IPS-NIHi11 (cell line): ENCODE measurements at places on chromosomes 7 and 10.

DNA sequence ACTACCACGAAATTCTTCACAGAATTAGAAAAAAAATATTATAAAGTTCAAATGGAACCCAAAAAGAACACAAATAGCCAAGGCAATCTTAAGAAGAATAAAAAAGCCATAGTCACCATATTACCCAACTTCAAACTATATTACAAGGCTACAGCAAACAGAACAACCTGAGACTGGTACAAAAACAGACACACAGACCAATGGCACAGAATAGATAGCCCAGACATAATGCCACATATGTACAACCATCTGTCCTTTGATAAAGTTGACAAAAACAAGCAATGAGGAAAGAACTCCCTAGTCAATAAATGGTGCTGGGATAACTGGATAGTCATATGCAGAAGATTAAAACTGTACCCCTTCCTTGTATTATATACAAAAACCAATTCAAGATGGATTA, 808.5 kb upstream of the ZWINT start:
- no peak for DNase-seq

- no peak for DNase-seq
These were observed 204.0 kb upstream of the AOAH start for GRCh38 chr7:36928311-36928710.

DNA sequence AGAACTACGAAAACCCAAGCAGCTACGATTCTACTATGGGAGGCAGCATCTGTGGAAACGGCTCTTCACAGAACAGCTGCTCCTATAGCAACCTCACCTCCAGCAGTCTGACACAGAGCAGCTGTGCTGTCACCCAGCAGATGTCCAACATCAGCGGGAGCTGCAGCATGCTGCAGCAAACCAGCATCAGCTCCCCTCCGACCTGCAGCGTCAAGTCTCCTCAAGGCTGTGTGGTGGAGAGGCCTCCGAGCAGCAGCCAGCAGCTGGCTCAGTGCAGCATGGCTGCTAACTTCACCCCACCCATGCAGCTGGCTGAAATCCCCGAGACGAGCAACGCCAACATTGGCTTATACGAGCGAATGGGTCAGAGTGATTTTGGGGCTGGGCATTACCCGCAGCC, 81.6 kb upstream of the SAMD8 start:
- DNase-seq = no peak

DNA sequence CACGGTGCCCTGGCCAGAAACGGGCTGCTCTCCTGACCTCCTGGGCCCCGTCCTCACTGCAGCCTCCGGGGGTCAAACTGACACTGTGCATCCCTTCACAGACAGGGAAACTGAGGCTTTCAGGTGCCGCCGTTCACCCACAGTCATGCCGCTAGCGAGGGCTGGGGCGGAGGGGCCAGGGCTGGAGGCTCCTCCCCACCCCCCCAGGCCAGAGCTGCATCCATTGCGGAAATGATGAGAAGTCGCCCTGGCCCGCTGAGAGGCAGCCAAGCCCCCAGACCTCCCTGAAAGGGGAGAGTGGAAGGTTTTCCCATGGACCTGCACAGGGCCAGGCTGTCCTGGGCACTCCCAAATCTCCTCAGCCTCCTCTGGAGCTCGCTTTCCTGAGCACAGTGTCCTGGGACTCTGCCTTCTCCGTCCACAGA, 16.5 kb upstream of the INPP5A start:
- no peak for DNase-seq

- DNase-seq = no peak
These were observed 182.4 kb downstream of the ARHGAP21 start for GRCh38 chr10:24541239-24541753.

- no peak for DNase-seq
These were observed 65.8 kb upstream of the CHST15 start for GRCh38 chr10:124159153-124159552.

GRCh38 chr10:14678637-14679036, 96.1 kb downstream of the FAM107B start:
- DNase-seq = no peak

GRCh38 chr10:52312942-52313255, 1.2 kb upstream of the DKK1 start:
- DNase-seq = no peak

- DNase-seq = no peak
These were observed 46.9 kb upstream of the KDM7A start for GRCh38 chr7:140223515-140224221.

GRCh38 chr10:49798275-49798674, 36.2 kb upstream of the OGDHL start:
- DNase-seq = no peak

DNA sequence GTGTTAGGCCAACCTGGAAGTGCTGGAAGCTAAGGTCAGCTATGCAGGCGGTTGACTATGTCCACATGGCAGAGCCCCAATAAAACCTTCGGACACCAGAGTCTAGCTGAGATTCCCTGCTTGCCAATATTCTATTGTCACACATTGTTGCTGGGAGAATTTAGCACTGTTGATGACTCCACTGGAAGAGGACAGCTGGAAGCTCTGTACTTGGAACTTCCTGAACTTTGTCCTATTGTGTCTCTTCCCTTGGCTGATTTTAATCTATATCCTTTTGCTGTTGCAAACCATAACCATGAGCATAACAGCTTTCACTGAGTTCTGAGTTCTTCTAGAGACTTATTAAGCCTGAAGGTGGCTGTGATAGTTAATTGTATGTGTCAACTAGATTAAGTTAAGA, 12.0 kb downstream of the XRCC2 start:
- no peak for DNase-seq

GRCh38 chr7:1703871-1704810, 34.1 kb downstream of the ELFN1 start:
- no peak for DNase-seq

DNA sequence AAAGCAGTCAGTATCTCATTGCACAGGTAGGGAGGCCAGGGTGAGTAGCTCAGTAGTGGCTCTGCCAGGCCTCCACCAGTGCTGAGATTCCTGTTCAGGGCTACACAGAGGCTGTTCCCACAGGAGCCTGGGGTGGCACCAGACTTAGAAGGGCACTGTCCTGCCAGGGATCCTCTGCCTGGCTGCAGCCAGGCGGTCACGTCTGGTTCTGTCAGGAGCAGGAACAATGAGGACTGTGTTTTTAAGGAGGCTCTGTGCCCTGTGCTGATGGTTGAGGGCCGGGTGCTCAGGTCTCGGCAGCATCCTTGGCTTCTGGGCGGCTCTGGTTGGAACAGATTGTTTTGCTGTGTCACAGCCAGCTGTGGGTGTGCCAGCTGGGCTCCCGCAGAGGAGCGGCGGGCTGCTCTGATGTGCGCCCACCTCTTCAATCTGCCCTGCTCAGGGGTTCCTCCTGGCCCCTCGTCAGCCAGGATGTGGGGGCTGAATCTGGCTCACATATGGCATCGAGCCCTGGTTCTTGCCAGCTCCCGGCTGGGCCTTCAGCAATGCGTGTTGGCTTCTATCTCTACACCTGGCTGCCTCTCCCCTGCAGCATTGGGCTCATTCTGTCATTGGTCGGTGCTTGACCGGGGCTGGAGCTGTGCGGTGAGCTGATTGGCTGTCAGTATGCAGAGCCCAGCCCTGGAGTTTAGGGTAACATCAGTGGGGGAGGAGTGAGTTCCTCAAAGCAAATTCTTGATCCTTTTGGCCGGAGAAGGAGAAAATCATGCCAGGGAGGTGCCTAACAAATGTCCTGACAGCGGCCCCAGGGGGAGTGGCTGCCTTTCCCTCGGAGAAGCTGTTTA, 41.2 kb downstream of the TACR2 start:
- peak; percentile 99 for DNase-seq

- no peak for DNase-seq
These were observed 89.4 kb downstream of the CYTH3 start for GRCh38 chr7:6182993-6183392.

- DNase-seq = no peak
These were observed 2.6 kb downstream of the PRPF18 start for GRCh38 chr10:13589316-13589715.

DNA sequence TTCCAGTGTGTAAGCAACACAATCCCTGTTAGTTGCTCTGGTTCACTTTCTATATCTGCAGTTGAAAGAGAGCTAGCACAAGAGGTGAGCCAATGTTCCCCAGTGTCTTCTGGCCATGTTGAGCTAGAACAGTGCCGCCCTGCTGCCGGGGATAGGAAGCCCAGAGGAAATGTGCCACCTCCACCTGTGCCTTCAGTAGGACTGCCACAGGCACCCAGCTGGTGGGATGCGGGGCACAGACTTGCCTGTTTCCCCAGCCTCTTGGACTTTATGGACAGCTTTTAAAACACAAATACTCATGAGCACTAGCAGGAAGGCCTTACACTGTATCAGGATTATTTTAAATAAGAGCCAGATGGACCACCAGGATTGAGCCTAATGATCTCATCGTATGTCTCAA, 234.5 kb upstream of the COBL start:
- no peak for DNase-seq

DNA sequence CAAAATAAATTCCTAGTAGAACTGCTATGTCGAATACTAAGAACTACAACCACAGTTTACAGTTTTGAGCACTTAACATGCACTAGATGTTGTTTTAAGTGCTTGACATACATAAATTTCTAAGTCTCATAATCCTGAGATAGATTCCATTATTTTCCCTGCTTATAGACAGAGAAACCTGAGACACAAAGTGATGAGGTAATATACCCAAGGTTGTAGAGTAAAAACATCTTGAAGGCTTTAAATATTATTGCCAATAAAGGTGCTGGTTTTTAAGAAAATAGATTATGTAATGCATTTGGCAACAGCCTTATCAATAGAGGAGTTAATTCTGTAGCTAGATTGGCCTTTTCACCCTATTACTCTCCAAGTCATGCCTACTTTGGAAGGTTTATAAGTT, 48.2 kb downstream of the PLEKHA8 start:
- DNase-seq = no peak

- no peak for DNase-seq
These were observed 117.9 kb upstream of the KLF6 start for GRCh38 chr10:3902809-3903410.

DNA sequence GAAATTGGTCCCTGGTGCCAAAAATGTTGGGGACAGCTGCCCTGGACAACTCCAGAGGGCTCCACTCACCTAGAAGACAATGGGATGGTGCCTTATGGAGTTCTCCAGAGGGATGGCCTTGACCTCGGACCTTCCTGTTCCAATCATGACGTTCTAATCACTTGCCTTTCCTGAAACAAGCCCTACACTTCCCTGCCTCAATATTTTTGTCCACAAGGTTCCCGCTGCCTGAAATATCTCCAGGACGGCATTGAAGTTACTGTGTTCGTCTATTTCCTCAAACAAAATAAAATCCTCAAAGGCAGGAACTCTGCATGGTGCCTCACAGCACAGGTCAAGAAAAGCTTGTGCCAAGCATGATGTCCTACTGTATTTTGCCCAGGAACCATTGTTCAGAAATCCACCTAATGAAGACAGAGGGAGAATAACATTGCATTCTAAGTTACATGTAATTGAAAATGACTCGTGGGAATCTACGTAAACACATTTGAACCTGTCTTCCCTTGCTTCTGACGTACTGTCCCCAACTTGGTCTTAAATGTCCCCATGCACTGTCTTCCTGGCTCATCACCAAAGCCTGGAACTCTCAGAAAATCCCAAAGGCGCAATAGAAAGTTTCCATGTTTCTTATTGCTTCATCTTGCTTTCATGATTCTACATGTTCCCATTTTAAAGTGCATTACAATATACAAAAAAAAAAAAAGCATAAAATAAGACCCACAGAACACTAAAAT, 342.3 kb upstream of the NRP1 start:
- no peak for DNase-seq

GRCh38 chr7:38169847-38170246, 8.2 kb upstream of the STARD3NL start:
- no peak for DNase-seq

- no peak for DNase-seq
These were observed 52.8 kb downstream of the HHEX start for GRCh38 chr10:92742331-92743228.

- DNase-seq = no peak
These were observed 176.8 kb downstream of the WDR37 start for GRCh38 chr10:1233031-1233430.

- no peak for DNase-seq
These were observed 41.1 kb downstream of the SIRT1 start for GRCh38 chr10:67925449-67926005.

DNA sequence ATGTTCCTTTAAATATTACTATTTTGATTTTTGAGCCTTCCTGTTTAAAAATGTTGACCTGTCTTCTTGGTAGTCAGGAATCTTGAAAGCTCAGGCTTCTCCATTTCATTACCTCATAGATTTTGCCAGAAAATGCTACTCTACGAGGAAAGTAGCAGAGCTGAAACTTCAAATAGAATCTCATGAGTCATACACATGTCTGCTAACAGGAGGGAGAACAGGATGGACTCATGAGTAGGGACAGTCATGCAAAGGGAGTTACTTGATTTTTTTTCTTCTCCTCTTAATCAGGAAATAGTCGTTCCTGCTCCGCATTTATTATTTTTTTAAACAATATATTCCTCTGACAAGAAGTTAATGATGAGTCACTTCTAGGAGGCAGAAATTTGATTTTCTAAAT, 37.0 kb upstream of the MINDY3 start:
- DNase-seq = no peak

GRCh38 chr7:23293500-23294073, 5.6 kb upstream of the MALSU1 start:
- no peak for DNase-seq

DNA sequence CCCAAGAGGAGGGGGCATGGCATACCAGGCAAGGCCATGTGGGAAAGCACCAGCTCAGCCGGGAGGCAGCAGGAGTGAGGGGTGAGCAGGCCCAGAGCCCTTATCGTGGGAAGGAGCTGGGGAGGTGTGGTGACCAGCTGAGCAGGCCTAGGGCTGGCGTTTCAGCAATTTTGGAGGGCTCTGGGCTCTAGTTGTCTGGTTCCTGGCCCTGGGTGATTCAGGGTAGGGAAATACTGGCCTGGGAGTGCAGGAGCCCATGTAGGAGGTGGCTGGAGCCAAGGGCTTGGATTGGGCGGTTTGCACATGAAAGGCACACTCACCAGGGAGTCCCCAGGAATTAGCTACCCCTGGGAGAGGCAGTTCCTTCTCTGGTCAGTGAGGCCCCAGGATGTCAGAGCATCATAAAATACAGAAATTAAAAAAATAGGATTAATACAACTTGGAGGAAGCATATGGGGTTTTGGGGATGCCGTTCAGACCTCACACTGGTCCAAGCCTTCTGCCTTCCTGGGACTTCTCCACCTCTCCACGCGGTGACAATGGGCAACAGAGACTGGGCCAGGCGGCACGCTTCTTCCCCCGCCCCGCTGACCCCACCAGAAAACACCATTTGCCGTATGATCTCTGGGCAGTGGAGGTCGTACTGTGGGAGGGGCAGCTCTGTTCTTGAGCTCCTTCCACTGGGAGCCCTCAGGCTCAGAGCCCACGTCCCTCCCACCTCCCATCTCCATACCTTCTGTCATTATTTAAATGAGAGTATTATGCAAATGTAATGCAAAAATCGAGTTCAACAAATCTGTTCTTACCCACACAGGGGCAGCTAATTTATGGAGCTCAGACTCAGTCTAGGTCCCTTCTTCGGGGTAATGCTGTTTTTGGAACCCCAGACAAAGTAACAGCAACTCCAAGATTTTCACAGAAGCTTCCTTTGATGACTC, 133.0 kb upstream of the FAM20C start:
- DNase-seq = peak; percentile 46

GRCh38 chr7:107843184-107843583, 40.2 kb upstream of the SLC26A3 start:
- no peak for DNase-seq

- no peak for DNase-seq
These were observed 64.1 kb upstream of the MSRB2 start for GRCh38 chr10:23031318-23031717.
